ENCODE measurements at places on chromosomes 1 and 21. TPM values are rescaled to one million over a fixed set of nuclear protein-coding genes. Genes with fewer than 3 reads are reported as not detected.
A peak's percentile ranks its signal among the peaks of the same experiment; 100 is the strongest.

DNA sequence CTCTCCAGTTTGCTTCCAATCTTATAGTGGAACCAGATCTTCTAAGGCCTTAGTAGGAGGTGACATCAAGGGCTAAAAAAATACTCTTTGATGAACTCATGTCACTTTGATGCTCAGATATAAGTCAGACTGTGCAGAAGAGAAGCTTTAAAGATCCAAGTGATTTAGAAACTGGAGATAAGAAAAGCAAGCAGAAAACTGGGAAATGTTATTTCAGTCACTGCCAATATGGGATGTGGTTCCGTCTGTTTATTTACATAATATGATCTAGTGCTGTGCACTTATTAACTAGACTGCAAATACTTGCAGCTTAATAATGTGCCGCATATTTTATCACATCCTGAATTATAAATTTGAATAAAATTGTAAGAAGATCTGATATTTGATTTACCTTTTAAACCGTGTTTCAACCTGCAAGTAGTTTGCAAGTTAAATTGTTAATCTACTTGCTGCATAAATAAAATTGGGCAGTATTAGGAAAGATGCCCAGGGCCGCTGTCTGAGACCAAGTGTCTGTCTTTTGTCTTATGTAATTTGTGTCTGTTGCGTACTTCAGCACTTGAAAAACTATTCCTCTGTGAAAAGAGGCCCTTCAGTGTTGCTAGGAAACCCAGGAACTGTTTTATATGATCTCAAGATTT is 29.6 kb downstream of the CXADR start:
- no peak for DNase-seq

DNA sequence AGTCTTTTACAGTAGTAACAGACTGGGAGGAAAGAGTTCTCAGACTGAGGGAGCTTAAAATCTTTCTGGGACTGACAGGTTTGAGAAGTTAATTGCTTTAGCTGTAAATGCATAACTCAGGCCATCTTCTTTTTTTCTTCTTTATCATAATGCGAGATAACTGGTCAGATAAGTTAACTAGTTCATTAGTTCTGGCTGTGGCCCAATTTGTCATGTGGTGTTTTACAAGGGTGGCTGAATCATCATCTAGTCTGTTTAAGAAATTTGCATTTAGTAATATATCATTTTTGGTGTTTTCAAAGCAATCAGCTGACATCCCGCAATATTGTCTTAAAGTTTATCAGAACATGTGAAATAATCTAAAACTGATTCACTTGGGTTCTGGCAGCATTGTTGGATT is 14.0 kb downstream of the HSD3B2 start:
- no peak for DNase-seq

HSF2BP gene
- 0.90 TPM for total RNA-seq

DNA sequence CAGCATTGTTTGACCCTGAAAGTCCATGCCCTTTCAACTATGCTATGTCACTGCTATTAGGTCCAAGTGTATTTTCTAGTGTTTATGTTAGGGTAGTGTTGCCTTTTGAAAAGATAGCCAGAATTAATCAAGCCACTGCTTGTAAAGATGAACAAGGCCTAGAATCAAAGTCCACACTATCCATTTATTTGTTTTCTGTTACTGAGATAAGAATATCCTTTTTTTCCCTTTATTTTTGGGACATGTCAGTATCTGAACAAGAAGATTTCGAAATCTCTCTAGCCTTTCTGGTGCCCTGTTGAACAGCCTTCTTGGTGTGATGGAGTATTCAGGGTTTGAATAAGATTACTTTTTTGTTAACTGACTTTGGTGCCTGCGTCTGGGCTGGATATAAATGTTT is 16.7 kb downstream of the UBAP2L start:
- DNase-seq, result no peak

DNA sequence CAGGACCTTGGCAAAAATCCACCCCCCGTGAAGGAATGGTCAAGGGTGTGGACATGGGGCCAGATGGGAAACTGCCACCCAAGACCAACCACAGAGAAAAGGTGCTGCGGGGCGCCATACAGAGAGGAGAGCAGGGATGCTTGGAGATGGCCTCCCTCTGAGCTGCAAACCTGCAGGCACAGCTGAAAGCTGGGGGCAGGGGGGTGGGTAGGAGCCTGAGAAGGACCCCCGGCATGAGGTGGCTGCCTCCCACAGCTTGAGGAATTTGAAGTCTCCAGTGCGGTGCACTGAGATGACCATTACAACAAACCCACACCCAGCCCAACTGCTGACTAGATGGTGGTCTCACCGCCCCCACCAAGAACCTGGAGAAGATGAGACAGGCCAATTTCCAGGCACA is 84.8 kb downstream of the WDR4 start:
- DNase-seq, result no peak

- DNase-seq, result no peak
Observed at GRCh38 chr21:32055305-32055704, 182.5 kb downstream of the HUNK start.

CHI3L1 gene
- 0.28 TPM for total RNA-seq

FNDC5 gene
- total RNA-seq, result 1.7 TPM

- peak; percentile 32 for DNase-seq
Observed at GRCh38 chr1:6348511-6349191, 44.9 kb downstream of the ACOT7 start.

CFAP45 gene
- total RNA-seq, result 0.72 TPM

DNA sequence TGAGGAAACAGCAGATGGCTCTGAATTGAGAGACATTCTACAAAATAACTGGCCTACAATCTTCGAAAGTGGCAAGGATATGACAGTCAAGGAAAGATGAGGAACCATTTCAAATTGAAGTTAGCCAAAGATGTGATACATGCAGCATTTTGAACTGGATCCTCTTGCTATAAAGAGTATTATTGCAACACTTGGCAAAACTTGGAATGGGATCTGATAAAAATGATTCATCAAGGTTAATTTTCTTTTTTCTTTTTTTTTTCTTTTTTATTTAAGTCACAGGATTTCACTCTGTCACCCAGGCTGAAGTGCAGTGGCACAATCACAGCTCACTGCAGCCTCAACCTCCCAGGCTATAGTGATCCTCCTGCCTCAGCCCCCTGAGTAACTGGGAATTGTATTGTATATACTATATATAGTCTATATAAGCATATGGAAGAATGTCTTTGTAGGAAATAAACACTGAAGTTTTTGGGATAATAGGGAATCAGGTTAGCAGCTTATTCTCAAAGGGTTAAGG is 49.8 kb upstream of the GJA8 start:
- no peak for DNase-seq

DNA sequence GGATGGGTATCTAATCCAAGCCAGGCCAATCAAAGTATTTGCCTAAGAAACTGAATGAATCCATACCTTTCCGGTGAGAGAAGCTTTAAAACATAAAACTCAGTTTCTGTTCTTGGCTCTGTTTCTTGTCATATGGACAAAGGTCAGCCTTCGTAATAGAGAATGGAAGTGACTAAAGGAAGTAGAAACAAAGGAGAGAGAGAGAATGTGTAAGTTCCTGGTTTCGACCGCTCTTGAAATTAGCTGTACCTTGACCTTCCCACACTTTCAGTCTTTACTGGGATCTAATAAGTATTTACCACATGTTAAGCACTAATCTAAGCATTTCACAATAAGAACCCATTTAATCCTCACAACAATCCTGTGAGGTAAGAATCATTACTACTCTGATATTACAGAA is 19.6 kb upstream of the CLCA4 start:
- DNase-seq, result no peak

DNA sequence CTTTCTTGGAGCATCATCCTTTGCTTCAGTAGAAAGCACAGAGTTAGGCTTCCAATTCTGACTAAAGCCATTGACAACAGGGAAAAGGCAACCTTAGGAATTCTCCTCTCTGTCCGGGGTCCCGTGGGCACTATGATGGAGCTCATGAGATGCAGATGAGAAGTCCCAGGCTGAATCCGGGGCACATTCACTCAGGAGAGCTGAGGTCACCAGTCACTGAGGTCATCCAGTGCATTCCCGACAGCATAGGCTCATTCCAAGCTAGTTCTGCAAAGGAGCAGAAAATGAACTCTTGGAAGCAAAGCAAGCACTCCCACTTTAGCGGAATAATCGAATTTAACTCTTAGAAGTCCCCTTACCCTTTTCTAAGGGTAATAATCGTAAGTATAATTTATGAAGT is 6.8 kb downstream of the CR1 start:
- DNase-seq, result no peak

CHI3L2 gene
- 0.18 TPM for total RNA-seq

GRCh38 chr1:37001703-37002102 is 32.6 kb downstream of the GRIK3 start:
- DNase-seq, result no peak

DNA sequence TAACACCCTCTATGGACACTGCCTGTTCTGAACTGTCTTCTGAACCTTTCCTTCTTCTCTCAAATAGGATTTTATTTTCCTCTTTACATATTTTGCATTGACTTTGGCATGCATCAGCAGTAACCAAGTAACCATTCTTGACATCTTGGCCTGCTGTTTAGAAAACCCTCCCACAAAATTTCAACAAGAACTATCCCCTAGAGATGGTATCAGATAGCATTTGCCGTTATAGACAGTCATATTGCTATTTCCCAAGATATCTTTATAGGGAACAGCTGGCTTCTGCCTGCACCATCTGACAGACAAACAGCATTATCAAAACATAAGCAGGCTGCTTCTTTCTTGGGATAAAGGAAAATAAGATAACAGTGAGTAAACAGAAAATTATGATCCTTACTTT is 54.7 kb downstream of the LHX8 start:
- DNase-seq, result no peak

DNA sequence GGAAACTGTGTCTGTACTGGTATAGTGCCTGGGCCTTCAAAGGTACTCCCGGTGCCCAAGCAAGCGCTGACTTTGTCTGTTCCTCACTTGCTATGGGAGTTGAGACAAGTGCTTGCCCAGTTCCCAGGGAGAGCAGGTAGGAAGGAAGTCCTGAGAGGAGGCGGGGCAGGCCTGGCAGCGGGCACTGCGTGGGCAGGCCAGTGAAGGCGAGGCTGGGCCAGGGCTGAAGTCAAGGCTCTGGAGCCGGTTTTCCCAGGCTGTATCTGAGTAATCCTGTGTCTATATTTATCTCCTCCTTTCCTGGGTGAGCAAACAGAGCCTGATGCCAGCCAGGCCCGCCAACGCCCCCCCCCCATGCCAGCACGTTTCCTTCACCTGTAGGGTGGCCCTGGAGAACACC is 15.9 kb upstream of the EDN2 start:
- DNase-seq, result no peak

CD52 gene
- not detected for total RNA-seq

PLPPR5 gene
- total RNA-seq, result under 0.01 TPM

- DNase-seq, result no peak
Observed at GRCh38 chr1:67740543-67740942, 55.5 kb downstream of the GADD45A start.

DNA sequence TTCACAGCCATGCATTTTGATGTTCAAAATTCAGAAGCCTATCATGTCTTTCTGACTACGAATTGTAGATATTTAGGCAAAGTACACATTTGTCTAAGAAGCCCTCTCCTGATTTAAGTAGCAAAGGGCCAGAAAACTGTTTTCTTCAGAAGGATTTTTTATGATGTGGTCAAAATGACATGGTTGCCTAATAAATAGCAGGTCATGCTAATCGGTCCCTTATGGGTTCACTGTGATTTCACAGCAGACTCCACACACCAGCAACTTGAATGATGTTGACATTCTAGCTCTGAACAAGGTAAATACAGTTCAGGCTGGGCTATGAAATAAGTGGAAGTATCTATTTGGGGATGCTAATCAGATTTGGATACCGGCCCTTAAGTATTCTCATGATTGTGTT is 178.7 kb upstream of the DPYD start:
- no peak for DNase-seq

URB2 gene
- total RNA-seq, result 12.8 TPM

- no peak for DNase-seq
Observed at GRCh38 chr21:29172282-29172681, 41.8 kb downstream of the MAP3K7CL start.

DNA sequence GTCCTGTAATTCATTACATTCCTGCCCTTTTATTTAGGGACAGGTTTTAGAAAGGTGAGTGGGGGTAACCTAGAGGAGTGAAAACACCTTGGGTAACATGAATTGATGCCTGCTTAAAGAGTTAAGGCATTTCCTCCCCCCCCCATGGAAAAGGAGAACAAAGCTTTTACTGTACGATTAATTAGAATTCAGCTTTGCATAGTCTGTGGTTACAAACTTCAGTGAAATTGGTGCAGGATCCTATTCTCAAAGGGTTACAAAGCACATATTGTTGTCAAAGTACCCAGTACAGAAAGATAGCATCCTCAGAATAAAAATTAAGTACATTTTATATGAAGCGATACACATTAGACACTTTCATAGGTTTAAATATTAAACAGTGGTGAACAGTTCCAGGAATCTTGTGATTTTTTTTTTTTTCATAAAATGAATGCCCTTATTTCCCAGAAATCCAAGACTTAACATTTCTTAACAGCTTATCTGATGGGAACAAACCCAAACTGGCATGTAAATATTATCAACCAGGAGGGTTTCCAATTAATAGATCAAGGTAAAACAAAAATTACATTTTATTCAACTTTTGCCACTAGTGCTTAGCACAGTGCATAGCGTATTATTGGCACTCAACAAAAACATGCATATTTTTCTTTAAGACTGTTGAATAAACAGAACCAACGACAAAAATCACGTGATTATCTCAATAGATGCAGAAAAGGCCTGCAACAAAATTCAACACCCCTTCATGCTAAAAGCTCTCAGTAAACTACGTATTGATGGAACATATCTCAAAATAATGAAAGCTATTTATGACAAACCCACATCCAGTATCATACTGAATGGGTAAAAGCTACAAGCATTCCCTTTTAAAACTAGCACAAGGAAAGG is 172.7 kb downstream of the PDE4B start:
- no peak for DNase-seq

KCNA3 gene
- total RNA-seq, result under 0.01 TPM

DNA sequence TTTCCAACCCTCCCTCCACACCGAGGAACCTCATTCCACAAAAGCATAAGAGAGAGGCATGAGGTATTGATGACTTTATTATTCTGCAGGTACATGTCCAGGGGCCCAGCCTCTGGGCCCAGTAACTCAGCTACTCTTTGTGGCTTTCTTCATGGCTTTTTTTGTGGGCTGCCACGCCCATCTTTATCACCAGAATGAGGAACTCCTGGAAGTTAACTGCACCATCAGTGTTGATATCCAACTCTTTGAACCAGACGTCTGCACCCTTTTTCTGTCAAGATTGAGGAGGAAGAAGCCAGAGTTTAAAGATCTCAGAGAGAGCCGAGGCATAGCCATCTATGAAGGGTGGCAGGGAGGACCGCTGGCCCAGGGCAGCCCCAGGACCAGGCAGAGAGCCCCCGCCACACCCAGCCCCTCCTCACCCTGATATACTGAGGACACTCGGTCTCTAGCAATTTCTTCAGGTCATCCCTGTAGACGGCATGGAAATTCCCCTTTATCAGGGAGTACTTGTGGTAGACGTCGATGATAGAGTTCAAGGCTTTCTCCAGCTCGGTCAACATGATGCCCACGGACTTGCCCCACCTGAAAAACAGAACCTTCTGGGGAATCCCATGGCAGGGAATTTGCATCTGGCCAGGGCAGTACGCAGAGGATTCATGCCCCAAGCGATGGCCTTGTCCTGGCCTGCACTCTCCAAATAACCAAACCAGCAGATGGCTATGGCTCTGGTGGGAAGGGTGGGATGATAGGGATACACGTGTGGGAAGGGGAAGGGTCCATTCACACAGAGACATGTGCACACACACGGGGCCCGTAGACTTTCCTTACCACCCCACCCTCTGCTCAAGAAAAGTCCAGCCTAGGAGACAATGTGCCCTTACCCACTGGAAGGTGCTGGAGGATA is 647 bp downstream of the S100A8 start:
- DNase-seq, result no peak

All from IMR-90 (cell line).